ENCODE measurements at places on chromosomes 1 and 21.

DNA sequence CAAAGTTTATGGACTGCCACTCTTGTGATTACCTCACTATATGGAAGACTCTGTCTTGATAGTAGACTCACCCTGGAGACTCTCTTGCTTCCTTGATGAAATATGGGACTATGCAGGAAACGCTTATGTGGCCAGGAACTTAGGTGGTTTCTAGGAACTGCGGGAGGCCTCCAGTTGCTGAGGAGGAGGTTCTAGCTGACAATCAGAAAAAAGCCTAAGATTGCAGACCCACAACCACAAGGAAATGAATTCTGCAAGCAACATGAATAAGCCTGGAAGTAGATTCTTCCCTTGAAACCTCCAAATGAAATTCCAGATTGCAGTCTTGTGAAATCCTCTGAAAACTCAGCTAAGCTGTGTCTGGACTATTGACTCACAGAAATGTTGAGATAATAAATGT is 88.9 kb upstream of the COL11A1 start:
- DNase-seq, result no peak

DNA sequence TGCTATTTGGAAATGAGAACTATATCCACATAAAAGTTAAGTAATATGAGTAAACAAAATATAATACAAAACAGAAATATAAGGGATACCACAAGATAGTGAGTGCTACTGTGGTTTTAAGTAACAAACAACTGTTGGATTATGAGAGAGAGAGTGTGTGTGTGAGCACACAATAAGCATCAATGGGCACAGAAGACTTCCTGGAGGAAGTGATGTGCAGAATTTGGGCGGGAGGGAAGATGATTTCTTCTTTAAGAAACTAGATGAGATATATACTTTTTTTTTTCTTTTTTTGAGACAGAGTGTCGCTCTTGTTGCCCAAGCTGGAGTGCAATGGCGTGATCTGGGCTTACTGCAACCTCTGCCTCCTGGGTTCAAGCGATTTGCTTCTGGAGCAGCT is 7.9 kb upstream of the IER5 start:
- DNase-seq, result no peak

DNA sequence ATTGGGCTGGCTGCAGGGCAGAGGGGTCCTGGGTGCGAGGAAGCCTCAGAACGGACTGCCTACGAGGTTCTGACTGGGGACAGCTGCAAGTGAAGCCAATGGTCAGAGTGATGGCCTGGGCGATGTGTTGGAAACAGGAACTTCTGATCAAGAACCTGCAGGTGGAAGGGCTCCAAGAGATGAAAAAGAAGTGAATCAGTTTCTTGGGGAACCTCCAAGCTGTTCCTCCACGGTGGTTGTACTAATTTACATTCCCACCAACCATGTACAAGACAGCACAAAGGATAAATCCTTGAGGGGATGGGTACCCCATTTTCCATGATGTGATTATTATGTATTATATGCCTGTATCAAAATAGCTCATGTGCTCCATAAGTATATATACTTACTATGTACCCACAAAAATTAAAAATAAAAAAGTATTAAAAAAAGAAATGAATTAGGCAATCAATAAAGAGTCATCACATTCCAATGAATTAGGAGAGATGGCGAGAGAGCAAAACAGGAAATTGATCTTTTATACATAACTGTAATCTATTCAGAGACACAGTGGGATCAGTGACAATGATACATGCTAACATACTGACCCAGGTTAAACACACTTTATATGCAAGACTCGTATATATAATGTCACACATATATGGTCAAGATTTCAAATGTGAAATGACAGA is 58.1 kb downstream of the PTPN14 start:
- DNase-seq, result no peak

DNA sequence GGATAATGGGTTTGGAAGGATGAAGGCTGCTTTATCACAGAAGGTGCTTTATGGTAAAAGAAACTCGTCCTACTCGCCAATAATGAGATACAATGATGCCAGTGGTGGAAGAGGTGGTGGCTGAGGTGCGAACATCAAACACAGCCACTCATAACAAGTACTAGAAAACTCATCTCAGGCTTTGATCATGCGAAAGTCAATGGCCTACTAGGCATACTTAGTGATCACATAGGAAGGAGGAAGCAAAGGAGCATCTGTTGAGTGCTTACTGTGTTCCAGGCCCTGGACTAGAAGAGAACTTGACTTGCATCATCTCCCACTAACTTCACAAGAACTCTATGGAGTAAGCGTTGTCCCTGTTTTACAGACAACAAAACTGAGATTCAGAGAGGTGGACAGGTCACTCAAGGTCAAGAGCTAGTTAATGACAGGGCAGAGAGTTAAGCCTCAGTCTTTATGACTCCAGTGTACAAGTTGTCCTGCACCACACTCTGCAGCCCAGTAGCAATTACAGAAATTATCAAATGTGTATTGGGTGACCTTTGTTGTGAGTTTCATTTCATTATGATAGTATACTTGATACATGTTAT is 33.6 kb downstream of the RUNX1 start:
- DNase-seq, result no peak

- DNase-seq, result no peak
Measured at GRCh38 chr1:234627009-234627950, 17.3 kb upstream of the IRF2BP2 start.

DNA sequence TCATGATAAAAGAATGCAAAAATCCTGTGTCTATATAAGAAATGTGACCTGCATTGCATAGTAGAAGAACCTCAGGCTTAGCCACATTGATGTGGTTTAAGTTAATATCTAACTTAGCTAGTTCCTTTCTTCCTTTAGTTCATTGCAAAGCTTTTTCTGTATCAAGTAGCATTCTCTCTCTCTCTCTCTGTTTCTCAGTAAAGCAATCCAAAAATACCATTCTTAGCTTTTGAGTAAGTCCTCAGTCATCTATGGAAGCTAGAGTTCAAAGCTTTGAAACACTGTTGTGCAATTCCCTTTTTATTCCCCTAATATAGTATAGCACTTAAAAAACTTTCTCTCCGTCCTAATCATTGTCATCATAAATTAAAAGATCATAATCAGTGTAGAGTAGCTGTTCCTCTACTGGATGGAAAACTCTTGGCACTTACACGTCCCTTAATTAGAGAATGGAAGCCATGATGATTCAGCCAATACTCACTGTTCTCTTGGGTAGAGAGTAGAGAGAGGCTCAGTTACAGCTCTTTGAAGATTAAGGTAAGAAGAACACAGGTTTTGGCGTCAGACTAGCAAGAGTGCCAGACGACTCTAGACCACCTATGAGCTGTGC is 350.3 kb upstream of the LYPLAL1 start:
- no peak for DNase-seq

DNA sequence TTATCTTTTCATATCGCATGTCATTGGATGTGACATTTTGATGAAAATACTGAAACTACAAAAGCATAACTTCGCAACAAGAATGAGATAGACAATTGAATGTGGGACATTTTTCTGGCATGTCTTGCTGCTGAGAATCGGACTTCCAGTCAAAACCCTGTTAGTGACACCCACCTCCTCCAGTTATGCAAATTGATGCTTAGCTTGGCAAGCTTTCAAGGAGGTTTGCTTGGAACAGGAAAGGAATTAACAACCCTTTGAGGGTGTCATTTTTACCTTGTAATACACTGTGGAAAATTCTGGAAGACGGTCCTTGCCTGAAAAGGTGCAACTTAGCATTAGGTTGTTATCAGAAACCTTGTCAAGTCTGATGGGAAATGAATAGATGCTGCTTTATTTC is 38.8 kb upstream of the FAM3B start:
- no peak for DNase-seq

- DNase-seq, result no peak
Measured at GRCh38 chr1:198833706-198834503, 195.1 kb downstream of the PTPRC start.

DNA sequence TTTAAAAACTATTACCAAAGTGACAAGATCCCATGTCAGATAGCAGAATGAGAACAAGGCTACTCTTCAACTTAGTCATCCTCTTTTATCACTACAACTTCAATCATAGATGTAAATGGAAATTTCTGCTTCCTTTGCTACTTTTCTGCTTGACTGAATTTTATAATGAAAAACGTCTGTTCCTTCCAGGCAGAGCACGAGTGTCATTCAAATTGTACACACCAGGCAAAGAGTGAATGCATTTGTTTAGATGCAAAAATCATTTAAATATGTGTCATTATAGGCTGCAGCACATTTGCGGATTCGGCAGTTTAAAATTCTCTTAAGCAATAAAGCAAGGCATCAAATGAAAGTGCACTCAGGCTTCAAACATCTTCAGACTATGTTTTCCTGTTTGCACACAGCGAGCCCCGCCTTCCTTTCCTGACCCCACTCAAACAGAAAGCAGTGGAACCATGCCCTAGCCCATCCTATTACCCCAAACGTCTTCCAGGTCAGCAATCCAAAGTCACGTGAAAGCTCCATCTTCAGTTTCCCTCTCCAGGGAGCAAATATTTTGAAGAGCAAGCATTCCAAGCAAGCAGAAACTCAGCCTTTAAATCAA is 99.6 kb downstream of the APP start:
- DNase-seq, result peak; percentile 1

- no peak for DNase-seq
Measured at GRCh38 chr1:3072391-3073185, 3.6 kb downstream of the PRDM16 start.

DNA sequence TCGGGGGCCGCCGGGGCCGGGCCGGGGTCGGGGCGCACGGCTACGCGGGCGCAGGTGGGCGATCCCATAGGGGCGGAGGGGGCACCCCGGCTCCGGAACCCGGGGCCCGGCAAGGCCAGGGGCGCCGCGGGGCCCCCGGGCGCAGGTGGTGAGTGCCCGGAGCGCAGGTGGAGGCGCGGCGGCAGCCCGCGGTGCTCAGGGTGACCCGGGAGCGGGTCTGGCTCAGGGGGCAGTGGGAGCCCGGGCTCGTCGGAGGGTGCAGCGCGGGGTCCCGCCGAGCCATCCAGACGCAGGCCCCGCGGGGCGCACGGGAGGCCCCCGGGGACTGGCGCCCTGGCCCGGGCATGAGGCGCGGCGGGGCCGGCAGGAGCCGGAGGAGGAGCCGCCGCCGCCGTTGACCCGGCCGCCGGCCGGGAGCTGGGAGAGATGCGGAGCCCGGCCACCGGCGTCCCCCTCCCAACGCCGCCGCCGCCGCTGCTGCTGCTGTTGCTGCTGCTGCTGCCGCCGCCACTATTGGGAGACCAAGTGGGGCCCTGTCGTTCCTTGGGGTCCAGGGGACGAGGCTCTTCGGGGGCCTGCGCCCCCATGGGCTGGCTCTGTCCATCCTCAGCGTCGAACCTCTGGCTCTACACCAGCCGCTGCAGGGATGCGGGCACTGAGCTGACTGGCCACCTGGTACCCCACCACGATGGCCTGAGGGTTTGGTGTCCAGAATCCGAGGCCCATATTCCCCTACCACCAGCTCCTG is 489 bp downstream of the CELSR2 start:
- DNase-seq, result no peak

DNA sequence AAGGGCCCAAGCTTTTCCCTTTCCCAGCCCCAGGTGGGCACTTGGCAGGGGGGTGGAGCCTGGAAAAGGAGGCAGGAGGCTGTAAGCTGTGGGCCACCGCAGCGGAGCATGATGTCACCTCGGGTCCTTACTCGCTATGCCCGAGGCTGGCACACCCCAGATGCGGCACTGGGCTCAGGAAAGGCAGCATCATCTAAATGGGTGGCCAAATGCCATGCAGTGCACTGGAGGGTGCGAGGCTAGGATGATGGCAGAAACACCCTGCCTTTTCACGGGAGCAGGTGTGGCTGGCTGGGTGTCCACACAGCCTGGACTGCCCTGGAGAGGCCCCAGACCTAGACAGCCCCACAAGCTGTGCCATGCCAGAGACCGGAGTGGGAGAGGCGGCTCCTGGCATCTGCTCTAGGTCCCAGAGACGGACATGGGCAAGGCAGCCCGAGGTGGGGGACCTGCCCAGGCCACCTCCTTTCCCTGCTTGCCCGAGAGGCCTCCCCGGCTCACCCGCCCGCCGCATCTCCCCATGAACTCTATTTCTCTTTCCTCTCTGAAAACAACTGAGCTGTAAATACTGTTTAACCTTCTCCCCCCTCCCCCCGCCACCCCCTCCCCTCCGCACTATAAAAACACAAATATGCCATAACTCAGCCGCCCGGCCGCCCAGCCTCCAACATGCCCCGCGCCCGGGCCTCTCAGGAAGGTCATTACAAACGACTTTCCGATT is 124.7 kb downstream of the CASZ1 start:
- DNase-seq, result no peak

- DNase-seq, result no peak
Measured at GRCh38 chr1:19453741-19454201, 31.6 kb downstream of the CAPZB start.

GRCh38 chr1:115170377-115170776 is 81.1 kb upstream of the TSPAN2 start:
- DNase-seq, result no peak

All from activated T-cell treated with anti-CD3 and anti-CD28 coated beads for 1 hour (primary cell).